ENCODE measurements at places on chromosomes 16 and 17.
A peak's percentile ranks its signal among the peaks of the same experiment; 100 is the strongest.

DNA sequence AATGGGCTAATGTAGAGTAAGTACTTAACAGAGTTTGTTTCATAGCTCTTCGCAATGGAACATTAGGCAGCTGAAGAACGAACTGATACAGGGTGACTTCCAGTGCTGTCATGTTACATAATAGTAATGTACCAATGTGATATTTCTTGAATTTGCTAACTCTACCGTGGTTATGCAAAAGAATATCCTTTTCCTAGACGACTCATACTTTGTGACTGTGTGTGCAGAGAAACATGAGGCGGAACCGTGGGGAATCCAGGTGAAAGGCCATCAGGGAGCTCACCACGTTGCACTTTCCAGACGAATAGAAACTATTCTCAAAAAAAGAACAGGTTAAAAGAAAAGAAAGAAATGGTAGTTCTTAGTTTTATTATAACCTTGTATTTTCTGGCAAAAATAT is 13.2 kb downstream of the NOB1 start:
- DNase-seq, result peak; percentile 18

GRCh38 chr17:55302407-55302787 is 37.6 kb downstream of the HLF start:
- no peak for DNase-seq

DNA sequence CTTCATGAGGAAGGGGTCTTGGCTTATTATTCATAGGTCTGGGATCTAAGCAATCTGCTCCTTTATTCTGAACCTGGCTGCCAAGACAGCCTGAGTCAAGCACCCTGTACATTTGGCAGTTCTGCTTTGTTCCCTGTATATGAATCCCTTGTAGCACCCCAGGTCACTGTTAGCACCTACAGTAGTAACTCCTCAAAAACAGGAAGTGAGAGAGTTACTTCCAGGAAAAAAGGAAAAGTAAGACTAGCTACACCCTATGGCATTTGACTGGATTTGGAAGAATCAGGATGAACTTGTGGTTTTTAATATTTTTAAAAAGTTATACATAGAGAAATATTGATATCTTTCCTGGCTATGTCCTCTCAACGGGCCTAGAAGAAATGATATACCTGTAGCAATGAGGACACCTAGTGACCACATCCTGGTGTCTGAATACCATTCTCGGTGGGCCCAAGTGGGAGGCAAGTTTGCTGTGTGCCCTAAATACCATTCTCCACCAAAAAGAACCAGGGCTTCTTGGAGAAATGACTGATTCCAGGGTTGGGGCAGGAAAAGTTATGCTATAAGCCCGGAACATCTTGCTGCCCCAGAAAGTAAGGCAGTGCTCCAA is 9.9 kb downstream of the ANKRD40 start:
- no peak for DNase-seq

DNA sequence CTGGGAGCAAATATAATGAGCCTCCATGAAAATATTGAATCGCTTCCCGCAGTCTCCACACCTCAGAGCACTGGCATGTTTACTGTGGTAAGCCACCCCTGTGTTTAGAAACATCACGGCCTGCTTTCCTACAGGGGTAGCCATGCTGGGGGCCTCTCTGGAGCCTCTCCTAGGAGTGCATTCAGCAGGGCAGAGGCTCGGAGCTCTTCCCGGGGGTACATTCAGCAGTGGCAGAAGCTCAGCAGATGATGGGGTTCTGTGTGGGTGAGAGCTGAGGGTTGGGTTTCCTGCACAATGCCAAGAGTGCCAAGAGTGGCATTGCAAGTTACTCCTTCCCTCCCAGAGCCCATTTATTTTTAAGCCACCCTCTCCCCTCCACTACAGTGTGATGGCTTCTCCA is 386.6 kb downstream of the SEC14L1 start:
- no peak for DNase-seq

DNA sequence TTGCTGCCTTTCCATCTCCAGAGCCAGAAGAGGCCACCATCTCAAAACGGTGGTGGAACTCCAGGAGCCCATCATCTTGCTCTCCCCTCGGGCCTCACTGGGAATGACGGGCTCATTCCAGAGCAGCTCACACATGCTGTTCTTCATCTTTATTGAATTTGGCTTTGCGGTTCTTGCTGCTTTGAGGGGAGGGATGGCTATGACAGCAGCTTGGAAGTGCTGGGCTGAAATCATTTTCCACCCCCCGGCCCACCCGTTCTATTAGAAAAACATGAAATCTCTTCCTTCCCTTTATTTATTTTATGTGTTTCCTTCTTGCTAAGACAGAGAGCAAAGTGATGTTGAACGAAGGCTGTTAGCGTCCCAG is 149.8 kb upstream of the RPL38 start:
- DNase-seq, result no peak

GRCh38 chr16:685967-686366 is 1.8 kb upstream of the JMJD8 start:
- no peak for DNase-seq

- no peak for DNase-seq
These were observed 16.0 kb downstream of the GUCY2D start for GRCh38 chr17:8018436-8018835.

DNA sequence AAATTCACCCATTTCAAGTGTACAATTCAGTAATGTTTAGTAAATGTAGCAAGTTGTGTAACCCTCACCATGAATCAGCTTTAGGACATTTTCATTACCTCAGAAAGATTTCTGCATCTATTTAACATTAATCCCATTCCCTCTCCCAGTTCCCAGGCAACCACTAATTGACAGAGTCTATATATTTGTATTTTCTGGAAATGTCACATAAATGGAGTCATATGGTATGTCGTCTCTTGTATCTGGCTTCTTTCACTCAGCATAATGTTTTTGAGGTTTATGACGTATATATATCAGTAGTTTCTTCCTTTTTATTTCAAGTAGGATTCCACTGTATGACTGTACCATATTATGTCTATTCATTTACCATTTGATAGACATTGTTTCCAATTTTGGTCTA is 199.8 kb downstream of the CYB561 start:
- peak; percentile 6 for DNase-seq

- DNase-seq, result no peak
These were observed 36.7 kb downstream of the TNFRSF13B start for GRCh38 chr17:16935241-16935663.

- no peak for DNase-seq
These were observed 74.8 kb downstream of the IRX6 start for GRCh38 chr16:55398762-55399161.

DNA sequence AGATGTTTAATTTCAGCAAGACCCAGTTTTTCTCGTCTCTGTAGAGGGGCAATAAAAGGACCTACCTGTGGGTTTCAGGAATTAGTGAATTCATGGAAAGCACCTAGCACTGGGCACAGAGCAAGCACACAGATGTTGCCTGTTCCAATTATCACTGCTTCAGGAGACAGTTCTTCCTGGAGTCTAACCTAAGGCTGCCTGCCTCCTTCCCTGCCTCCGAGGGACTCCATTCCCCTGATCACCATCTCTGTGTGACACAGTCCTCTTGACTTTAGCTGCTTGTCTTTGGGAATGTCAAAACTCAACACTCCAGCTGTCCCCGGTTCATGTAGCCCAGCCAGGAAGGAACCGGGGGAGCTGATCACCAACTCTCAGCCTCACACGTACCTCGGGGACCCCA is 474.9 kb downstream of the SLC39A11 start:
- DNase-seq, result no peak

DNA sequence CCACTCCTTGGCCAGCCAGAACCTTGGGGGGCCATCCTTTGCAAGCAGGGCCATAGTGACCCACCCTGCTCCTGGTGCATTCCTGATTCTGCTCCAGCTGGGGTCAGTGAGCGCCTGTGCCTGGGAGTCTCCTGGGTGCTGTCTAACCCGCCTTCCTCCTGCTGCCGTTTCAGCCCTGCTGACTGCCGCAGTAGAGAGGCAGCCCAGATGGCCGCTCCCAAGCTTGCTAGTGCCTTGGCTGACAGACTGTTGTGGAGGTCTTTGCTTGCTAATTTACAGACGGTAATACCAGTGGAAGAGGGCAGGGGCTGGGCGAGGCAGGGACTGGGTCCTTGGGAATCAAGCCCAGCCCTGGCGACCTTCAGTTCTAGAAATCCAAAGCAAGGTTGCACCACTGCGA is 99.6 kb downstream of the SOCS1 start:
- no peak for DNase-seq

- DNase-seq, result no peak
These were observed 130.6 kb downstream of the SEC14L1 start for GRCh38 chr17:77271411-77271810.

GRCh38 chr17:7858522-7858810 is 663 bp downstream of the CYB5D1 start:
- no peak for DNase-seq

DNA sequence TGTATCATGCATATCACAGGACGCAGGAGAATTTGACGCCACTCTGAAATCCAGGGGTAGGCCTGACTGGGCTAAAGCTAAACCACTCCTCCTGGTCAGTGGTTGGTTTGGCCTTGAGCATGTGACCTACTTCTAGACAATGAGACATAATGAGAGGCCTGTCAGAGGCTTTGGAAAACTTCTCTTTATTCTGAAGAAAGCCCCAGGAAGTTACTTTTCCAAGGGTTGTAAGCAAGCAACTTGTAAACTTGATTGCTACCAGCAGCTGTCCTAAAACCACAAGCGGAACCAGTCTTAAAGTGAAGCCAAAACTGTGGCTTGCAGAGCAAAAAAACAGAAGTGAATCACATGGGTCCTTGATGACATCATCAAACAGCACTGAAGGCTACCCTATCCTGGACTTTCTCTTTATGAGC is 138.2 kb upstream of the COX10 start:
- DNase-seq, result no peak

DNA sequence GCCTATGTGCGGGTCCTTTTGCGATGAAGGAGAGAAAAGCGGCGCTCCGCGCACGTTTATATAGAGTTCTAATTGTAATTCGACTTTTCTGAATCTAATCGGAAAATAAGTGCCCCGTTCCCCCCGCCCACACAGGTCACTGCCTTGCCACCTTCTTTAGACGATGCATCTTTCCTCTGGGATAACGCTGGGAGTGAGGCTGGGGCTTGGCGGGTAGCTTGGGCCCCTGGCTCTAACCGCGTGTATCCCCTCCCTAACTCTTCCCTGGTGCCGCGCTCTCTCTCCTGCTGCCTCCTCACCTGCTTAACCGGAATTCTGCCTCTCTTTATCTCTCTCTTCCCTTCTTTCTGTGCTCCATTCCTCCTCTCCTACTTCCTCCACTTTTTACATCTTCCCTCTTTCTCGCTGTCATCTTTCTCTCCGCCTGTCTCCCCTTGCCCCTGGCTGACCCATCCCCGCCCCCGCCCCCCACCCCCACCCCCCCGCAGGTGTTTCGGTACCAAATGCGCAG is 2.6 kb downstream of the LHX1 start:
- DNase-seq, result no peak

GRCh38 chr16:12120217-12120981 is 143.9 kb downstream of the SNX29 start:
- DNase-seq, result no peak

GRCh38 chr17:1820528-1821252 is 9.0 kb downstream of the SMYD4 start:
- DNase-seq, result no peak

- DNase-seq, result no peak
These were observed 36.8 kb downstream of the SRCIN1 start for GRCh38 chr17:38568845-38569510.

DNA sequence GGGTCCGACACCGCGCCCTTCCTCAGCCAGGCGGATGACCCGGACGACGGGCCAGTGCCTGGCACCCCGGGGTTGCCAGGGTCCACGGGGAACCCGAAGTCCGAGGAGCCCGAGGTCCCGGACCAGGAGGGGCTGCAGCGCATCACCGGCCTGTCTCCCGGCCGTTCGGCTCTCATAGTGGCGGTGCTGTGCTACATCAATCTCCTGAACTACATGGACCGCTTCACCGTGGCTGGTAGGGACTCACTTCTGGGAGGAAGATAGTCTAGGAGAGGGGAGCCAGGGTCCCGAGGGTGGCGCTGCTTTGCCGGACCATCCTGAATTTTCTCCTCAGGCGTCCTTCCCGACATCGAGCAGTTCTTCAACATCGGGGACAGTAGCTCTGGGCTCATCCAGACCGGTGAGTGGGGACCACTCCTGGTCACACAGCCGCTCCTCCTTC is 601 bp downstream of the SPNS1 start:
- DNase-seq, result no peak

GRCh38 chr17:14790521-14790920 is 474.6 kb downstream of the PMP22 start:
- DNase-seq, result no peak

DNA sequence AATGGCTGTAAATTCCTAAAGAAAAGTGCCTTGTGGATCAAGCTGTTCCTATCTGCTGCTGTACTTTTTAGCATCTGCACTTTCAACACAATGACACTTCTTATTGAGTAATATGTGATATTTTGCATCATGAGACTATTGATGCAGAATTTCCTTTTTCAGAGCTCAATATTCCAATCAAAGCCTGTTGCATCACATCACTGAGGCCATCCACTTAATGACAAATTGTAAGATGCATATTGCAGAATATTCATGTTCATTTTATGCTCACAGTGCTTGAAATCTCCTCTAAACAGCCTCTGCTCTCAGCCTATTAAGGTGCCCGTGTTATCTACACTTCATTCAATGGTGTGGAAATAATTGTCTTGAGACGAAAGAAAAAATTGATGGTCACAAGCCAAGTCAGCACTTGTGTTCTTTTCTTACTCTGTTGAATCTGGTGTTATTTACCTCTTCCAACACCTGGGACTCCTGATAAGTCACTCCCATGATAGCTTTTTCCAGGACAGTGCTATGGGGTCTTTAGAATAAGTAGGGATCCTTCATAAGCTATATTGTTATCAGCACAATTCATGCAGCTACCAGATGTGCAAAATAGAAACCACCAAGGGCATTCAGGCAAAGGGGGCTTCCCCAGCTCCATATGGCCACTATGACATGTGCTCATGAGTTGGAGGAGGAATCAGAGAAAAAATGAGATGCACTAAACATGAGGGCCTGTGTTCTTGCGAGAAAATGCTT is 9.3 kb upstream of the SKAP1 start:
- DNase-seq, result no peak

DNA sequence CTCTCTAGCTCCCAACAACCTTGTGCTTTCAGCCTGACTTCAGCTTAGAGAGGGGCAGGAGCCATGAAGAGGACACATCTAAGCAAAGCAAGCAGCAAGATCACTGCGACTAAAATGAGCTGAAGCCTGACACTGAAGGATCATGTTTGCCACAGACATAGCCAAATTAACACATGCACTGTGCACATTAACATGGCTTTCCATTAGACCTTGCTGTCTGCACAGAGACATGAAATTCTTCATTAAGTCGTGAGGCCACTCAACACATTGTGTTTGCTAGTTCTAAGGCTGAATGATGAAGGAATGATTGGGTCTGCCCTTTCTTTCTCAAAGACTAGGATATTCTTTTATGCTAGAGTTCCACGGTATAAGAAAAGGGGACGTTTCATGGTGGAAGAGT is 558.3 kb upstream of the PSMD7 start:
- DNase-seq, result no peak

DNA sequence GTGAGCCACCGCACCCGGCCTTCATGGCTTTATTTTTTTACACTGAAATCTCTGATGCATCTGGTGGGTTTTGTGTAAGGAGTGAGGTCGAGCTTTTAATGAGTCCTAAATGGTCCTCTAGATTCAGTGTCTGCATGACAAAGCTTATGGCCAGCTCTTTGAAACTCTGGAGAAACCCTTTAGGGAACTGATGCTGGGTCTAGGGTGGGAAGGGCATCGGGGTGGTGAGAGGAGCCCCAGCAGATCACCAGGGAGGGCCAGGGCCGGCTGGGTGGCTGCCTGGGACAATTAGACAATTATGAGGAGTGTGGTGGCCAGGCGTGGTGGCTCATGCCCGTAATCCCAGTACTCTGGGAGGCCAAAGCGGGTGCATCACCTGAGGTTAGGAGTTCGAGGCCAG is 93.9 kb downstream of the SEC14L1 start:
- no peak for DNase-seq

- no peak for DNase-seq
These were observed 272.0 kb downstream of the MAF start for GRCh38 chr16:79328402-79329165.
